ENCODE measurements at places on chromosomes 5 and 9.

DNA sequence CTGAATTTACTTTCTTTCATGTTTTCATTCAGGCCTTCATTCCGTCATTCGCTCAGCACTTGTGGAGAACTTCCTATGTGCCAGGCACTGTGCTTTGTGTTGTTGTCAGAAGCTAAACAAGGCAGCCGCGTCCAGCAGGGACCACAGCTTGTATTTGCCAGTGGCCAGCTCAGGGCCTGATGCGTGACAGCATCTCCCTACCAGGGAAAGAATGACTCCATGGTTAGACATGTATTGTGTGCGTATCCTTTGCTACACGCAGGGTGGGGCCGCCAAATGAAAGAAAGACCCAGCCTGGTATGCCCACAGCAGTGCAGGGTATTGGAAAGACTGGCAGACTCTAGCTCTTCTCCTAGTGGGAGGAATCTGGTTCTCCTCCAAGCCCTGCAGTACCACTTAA, 4.7 kb upstream of the COL27A1 start:
- no peak for DNase-seq

GRCh38 chr5:163177971-163178370, 259.4 kb upstream of the CCNG1 start:
- DNase-seq: no peak

DNA sequence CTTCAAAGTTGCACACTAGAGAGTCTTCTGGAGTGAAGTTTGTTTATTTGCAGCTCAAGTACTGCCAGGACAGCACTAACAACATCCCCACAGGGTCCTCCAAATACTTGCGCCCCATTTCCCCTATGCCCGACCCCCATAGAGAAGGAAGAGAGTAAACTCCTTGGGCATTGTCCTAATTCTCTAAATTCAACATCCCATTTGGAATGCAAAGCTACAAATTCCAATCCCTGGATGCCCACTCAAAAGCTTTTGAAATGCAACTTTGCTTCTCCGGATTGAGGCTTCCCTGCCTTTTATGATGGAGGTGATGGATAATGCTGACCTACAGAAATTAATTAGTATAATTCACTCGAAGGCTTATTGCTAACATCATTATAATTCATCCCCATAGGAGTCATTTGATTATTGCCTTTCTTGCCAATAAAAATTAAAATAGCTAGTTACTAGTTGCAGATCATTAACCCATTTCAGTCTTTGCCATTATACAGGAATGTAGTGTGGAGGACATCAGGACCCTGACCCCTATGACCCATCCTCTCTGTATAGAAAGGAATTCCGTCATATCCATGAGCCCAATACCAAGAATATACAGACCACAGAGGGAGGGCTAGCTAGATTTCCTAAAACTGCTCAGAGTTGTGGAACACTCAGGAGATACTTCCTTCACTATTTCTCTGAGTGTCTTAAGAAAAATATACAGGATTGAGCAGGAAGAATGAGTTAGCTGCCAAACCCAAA, 277.6 kb downstream of the ZNF608 start:
- no peak for DNase-seq

- DNase-seq: no peak
These were observed 15.9 kb downstream of the TLR4 start for GRCh38 chr9:117720066-117720465.

DNA sequence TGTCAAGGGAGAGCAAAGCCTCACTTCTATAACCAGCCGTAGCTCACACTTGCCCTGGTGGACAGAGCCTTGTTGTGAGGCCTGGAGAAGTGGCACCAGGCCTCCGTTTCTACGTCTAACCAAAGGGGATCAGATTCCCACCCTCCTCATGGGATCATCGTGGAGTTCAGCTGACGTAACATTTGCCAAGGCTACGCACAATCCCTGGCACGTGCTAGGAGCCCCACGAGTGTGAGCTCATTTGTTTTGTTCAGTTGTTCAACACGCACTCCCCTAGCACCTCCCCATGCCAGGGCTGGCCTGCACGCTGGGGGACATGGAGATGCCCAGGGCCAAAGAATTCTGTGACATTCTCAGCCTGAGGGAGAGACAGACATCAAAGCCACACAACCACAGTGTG, 23.1 kb downstream of the ADGRD2 start:
- DNase-seq: no peak

DNA sequence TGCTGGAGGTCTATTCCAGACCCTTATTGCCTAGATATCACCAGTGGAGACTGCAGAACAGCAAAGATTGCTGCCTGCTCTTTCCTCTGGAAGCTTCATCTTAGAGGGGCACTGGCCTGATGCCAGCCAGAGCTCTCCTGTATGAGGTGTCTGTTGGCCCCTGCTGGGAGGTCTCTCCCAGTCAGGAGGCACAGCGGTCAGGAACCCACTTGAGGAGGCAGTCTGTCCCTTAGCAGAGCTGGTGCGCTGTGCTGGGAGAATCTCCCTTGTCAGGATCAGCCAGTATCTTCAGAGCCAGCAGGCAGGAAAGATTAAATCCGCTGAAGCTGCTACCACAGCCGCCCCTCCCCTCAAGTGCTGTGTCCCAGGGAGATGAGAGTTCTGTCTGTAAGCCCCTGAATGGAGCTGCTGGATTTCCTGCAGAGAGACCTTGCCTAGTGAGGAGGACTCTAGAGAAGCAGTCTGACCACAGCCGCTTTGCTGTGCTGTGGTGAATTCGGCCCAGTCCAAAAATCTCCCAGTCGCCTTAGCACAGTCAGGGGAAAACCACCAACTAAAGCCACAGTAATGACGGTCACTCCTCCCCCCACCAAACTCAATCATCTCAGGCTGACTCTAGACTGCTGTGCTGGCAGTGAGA, 124.1 kb downstream of the JAKMIP2 start:
- DNase-seq: no peak

DNA sequence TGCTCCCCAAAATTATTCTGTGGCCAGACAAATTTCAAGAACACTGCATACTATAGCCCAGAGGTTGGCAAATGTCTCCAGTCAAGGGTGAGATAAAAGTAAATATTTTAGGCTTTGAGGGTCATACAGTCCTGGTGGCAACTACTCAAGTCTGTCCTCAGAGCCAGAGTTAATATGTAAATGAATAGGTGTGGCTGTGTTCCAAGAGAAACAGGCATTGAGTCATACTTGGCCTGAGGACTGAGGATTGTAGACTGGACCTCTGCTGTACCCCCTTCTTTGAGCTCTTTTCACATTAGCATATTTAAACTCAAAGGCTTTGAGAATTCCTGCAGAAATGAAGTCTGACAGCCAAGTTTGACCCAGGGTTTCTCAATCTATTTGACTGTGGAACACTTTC, 129.2 kb upstream of the PTCH1 start:
- no peak for DNase-seq

DNA sequence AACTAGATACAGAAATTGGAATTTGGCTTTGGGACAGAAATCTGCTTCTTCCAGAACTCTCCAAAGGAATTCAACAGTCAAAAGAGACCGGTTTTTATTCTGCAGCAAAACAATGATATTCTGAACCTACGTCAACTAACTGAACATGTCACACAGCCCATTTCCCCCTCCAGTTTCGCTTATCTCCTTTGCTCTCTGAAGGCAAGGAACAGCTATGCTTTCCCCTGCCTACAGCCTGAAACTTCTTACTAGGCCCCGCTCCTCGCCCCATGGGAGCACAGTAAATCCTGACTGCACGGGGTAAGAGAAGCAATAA, 488 bp downstream of the SKIC3 start:
- no peak for DNase-seq

DNA sequence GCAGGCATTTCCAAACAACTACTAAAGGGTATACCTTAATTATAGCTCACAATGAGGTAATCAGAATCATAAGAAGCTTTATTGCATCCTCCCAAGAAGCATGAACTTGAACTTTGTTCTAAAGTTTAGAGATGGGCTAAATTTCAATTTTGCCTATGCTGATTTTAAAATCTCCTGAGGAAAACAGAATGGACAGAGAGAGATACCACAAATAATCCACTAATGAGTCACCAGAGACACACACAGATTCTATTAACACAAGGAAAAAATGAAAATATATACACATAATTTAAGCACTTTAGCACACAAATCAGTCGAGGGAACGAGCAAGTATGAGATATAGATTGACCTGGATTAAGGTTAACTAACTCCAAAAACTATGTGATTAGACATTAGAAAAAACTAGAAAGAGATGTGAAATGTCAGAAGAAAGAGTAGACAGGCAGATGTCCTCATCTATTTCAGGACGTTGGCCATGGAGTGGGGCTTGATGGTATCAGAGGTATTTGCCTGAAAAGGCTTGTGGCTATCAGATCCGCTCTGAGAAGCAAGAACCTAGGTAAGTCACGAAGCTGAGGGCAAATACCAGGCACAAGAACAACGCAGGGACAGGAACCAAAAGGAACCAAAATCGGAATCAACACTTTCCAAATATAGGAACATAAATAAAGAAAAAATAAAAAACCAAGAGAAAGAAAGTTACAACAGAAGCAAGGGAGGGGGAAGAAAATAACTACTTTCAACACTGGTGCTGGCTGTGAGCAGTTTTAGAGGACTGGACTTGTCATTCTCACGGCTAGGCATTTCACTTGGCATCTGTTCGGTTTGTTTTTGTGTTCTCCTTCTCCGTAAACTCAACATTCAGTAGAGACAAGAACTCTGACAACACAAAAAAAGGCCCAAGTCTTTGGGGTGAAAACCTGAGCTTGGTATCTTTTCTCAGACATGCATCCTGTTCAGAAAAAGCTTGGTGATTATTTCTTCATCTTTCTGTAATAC, 294.6 kb upstream of the PUM3 start:
- no peak for DNase-seq

DNA sequence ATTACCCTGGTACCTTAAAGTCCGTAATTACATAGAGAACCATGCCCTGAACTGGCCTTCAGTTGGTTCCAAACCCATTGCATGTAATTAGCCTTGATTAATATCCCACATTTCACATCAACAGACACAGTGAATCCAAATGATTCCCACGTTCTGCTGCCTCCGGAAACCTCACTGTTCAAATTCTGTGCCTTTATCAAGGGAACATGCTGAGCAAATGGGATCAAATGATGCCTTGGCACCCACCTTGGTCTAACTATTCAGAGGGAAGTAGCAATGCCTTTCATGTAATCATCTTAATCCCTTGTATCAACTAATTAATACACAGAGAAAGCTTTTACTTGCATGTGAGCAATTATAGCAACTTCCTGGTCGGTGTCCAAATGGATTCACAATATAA, 100.6 kb downstream of the EFNA5 start:
- DNase-seq: no peak

GRCh38 chr9:98288881-98289280, 33.4 kb upstream of the TBC1D2 start:
- DNase-seq: no peak

GRCh38 chr9:3342159-3342777, 183.5 kb downstream of the RFX3 start:
- no peak for DNase-seq

DNA sequence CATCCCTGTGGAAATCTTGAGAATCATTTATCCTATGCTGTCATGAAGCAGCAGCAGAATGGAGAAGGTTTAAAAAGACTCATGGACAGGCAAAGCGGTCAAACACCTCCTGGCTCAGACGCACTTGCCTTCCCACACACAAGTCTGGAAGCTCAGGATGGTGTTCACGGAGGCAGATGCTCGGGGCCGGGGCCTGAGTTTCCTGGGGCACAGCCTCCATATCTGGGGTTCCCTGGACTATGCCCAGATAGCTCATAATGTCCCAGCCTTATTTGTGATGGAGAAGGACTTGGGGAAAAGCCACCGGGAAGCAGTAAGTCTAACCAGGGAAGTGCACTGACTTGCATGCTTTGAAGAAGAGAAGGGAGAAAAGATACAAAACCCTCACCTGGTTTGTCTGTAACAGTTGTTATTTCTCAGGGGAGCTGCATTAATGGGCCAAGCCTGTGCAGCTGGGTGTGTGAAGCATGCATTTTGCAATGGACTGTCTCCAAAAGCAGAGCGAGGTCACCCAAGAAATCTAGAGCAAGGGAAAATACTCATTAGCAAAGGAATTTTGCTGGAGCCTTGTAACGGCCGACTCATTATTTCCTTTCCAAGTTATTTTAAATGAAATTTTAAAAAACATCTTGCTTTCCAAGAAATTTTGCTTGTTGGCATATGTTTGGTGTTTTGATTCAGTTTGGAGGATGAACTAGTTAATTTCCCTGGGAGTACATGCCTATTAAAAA, 3.4 kb downstream of the S1PR3 start:
- DNase-seq: no peak

DNA sequence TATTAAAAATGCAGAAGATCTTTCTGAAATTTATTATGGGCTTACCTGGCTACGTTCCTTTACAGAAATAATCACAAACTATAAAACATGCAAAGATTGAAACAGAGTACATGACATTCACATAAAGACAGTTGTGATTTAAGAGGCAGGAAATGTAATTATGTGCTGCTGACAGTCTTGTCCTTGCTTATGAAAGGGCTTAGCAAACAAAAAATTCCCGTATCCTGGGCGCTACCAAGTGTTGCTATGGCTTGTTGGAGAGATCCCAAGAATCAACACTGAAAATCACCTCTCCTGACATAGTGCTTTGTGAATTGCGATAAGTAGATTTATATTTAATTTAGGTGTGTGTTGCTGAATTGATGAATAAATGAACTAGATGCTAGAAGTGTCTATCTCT, 352.5 kb upstream of the C9orf72 start:
- no peak for DNase-seq

DNA sequence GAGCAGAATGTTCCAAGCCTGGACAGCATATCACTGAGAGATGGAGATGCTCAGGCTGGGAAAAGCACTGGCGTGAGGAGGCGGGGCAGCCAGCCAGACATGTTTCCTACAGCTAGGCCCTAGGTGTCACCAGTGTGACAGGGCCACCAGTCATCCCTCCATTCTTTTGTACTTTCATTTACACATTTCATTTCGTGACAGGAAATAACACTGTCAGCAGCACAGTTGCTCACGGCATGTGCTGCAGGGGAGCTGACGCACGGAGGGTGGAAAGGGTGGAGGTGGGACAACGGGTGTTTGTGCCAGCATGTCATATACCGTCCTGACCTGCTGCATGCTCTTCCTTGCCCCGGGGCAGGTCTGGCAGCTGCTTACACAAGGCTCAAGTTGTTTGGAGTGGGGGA, 14.8 kb upstream of the CEMIP2 start:
- DNase-seq: peak; percentile 88

DNA sequence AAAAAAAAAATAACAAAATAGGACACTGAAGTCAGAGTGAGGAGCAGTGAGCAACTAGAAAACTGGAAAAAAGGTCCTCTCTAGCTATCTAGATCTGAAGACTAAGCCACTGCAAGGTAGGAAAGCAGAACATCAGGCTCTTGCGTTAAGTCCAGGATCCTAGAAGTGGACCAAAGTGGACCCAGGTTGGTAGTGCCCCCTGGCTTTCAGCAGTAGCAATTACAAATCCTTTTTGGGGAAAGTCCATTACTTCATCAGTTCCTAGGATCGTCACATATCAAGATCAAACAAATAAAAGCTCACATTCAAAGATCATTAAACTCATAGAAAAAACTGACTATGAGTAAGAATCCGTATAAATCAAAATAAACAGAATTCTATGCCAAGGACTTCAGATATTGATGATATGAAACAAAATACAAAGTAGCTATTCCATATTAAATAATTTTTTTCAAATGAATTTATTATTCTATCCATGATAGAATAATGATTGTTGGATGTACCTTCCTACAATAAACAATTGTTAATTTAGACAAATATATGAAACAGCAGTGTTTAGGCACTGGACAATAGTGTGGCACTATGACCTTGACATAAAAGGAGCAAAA, 6.5 kb upstream of the RICTOR start:
- DNase-seq: no peak

GRCh38 chr5:147803926-147804325, 21.4 kb upstream of the JAKMIP2 start:
- DNase-seq: no peak

GRCh38 chr9:79681576-79681975, 109.8 kb downstream of the TLE4 start:
- DNase-seq: no peak

GRCh38 chr9:6833518-6834192, 75.9 kb downstream of the KDM4C start:
- no peak for DNase-seq

All from T-helper 2 cell treated with Interferon-gamma antibody and Interleukin-4, amounts not matched to agents 5 μg/mL and 100 μg/mL, for 36 hours (primary cell).